ENCODE measurements at places on chromosomes 7 and 10. TPM values are rescaled to one million over a fixed set of nuclear protein-coding genes. Genes with fewer than 3 reads are reported as not detected.
A peak's percentile ranks its signal among the peaks of the same experiment; 100 is the strongest.

Gene FAM24A
- not detected for total RNA-seq

GRCh38 chr7:91243591-91244301, 20.5 kb upstream of the FZD1 start:
- no peak for DNase-seq

GRCh38 chr10:8927705-8928104, 873.2 kb downstream of the GATA3 start:
- no peak for DNase-seq

- DNase-seq = no peak
Measured at GRCh38 chr7:73519867-73520672, 2.0 kb downstream of the BAZ1B start.

Gene OR6V1
- not detected for total RNA-seq

- DNase-seq = peak; percentile 77
Measured at GRCh38 chr10:72784551-72785351, 92.8 kb downstream of the MCU start.

GRCh38 chr10:117420768-117421167, 45.5 kb upstream of the PDZD8 start:
- DNase-seq = no peak

Measured in PC-9 (cell line).